Activated CD8-positive, alpha-beta T cell treated with anti-CD3 and anti-CD28 coated beads for 36 hours (primary cell): ENCODE measurements at places on chromosomes 11 and 22. TPM values are rescaled to one million over a fixed set of nuclear protein-coding genes. Genes with fewer than 3 reads are reported as not detected.
A peak's percentile ranks its signal among the peaks of the same experiment; 100 is the strongest.

- peak; percentile 71 for DNase-seq
These were observed 1.6 kb downstream of the C1QTNF6 start for GRCh38 chr22:37186228-37186996.

DNA sequence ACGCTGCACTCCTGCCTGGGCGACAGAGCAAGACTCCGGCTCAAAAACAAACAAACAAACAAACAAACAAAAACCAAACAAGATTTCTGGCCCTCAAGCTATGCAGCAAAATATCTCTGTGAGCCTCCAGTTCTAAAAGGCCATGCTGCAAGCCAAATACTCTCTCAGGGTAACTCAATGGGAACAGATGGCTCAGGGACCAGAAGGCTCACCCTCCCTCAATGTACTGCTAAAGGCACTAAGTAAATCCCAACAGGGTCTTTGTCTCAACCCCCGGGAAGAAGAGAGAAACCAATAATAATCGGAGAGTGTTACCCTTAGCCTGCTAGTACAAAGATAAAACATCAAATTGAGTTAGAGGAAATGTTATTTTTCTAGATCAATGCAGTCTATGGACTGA lies 119.7 kb upstream of the ZC3H12C start:
- no peak for DNase-seq

GRCh38 chr22:29002603-29003002 lies 59.0 kb downstream of the C22orf31 start:
- no peak for DNase-seq

CTSW gene
- 124 TPM for total RNA-seq

- DNase-seq = no peak
These were observed 471 bp upstream of the TMEM184B start for GRCh38 chr22:38273135-38273826.

- no peak for DNase-seq
These were observed 134.8 kb downstream of the LARGE1 start for GRCh38 chr22:33785283-33785968.

DNA sequence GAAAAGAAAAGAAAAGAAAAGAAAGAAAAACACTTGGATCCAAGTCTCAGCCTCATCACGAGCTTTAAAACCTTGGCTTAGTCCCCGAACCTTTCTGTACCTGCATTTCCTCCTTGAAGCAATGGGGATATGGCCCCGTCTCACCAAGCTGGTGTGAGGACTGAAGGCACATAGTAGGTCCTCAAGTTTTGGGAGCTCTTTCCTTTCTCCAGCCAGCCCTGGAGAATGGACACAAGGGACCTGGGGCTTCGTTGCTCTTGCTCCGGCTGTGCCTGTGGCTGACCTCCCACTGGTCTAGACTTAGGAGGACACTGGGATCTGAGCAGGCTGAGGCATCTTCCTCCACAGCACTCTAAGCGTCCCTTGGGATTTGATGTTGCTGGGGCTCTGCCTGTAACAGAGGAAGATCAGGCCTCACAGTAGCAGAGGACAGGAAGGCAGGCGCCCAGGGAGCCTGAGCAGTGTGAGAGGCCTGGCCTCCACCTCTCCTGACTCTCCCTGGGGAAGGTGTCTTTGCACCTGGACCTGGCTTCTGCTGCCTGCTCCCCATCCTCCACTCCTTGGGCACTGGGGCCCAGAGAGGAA lies 32.8 kb downstream of the KCNC1 start:
- no peak for DNase-seq

DNA sequence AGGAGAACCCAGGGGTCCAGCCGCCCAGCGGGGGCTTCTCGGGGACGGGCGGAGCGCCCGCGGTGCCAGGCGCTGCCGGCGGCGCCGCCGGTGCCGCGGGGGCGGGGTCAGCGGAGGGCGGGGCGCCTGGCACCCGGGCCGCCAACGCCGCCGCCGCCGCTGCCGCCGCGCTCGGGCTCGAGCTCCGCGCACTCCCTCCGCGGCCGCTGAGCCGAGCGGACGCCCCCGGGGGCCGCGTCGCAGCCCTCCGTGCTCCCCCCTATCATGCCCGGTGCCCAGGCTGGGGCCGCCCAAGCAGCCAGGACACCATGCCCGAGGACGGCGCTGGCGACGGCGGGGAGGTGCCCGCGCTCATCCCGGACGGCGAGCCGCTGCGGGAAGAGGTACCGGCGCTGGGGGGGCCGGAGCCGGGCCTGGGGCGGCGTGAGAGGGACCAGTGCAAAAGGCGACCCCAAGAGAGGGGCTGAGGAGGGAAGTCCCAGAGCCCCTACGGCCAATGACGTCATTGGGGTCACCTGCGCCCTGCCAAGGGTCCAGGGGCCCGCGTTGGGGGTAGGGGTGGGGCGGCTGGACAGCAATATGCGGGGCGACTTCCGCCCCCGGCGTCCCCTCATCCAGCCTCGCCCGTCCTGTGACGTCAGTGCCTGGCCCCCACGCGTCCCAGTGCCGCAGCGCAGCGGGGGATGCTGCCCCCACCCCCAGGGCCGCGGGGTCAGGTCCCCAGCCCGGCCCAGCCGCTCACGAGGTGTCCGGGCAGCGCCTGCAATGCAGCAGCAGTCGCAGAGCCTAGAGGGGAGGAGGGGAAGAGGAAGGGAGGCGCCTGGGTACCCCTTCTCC lies at the start of gene TMEM151A:
TSS of gene TMEM151A (plus strand) at position 189 of the 837 bp plus-strand sequence. CDS start at position 309, 120 bp downstream.
- no peak for DNase-seq

INS gene
- not detected for total RNA-seq

FIBIN gene
- not detected for total RNA-seq

DNA sequence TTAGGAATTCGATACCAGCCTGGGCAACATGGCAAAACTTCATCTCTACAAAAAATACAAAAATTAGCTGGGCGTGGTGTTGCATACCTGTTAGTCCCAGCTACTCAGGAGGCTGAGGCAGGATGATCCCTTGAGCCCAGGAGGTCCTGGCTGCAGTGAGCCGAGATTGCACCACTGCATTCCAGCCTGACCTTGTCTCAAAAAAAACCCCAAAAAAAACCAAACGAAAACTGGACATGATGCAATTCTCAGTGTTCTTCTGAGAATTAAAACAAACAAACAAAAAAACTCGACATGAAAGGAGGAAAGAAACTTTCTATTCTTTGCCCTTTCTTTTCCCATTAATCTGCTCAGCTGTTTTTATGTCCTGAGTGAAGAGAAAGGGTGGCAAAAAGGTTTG lies 7.4 kb downstream of the MED17 start:
- no peak for DNase-seq

OTOG gene
- total RNA-seq = not detected

DNA sequence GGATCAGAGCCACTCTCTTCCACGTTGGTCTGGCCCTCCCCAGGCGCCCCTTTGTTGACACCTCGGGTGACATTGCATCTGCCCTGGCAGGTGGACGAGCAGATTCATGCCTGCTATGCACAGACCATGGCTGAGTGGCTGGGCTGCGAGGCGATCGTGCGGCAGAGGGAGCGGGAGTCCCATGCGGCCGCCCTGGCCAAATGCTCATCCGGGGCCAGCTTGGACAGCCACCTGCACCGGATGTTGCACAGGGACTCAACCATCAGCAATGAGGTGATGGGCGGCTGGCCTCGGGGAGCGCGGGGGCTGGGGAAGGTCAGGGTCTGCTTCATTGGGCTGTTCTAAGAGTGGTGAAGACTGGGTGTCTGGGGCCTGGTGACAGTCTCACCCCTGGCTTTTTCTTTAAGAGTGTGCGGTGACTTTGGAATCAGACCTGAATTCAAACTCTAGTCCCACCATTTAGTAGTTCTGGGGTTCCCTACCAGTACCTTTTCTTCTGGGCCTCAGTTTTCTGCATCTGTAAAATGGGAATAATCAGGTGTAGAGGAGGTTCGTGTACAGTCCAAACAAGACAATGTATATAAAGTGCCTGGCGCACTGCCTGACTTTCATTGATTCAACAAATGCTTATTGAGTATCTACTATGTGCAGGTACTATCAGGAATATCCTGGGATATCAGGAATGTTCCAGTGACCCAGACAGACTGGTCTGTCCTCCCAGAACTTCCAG lies 53.0 kb downstream of the LHFPL7 start:
- DNase-seq = no peak

DNA sequence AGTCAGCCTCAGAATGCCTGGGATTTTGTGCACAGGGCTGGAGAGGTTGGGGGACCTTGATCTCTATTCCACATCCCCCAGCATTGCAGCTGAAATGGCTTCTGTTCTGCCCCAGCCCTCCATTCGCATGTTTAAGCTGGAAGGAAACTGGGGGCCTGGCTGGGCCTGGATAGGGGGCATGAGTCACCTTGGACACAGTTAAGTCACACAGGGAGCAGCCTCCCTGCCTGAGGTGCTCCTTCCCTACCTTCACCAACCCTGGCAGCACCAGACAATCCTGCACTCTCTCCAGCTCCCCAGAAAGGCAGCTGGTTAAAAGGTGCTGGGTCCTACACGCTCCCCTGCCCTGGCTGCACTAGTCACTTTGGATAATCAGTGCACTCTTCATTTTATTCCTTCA lies 763 bp downstream of the SMIM45 start:
- no peak for DNase-seq

GRCh38 chr11:17392872-17393271 lies 4.4 kb upstream of the KCNJ11 start:
- no peak for DNase-seq

NRXN2 gene
- 0.07 TPM for total RNA-seq

- no peak for DNase-seq
These were observed 384.8 kb downstream of the MN1 start for GRCh38 chr22:27416511-27417420.

DNA sequence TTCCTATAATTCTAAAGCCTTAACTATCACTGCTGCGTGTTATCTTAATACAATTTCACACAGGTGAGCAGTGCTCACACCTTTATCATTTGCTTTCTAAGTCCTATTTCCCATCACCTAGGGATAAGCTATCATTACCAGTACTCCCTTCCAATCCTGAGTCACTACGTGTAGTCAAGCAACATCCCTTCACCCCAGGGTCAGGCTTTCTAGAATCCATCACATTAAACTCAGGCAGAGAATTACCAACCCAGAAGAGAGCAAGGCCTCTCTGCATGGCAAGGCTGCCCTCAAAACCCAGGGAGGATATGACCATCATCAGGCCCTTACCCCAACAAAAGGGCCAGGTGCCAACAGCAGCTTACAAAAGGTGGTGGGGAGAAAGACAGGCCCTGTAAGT lies 9.8 kb downstream of the PACSIN2 start:
- DNase-seq = no peak

- DNase-seq = no peak
These were observed 39.6 kb downstream of the GRAMD4 start for GRCh38 chr22:46659791-46660186.

DNA sequence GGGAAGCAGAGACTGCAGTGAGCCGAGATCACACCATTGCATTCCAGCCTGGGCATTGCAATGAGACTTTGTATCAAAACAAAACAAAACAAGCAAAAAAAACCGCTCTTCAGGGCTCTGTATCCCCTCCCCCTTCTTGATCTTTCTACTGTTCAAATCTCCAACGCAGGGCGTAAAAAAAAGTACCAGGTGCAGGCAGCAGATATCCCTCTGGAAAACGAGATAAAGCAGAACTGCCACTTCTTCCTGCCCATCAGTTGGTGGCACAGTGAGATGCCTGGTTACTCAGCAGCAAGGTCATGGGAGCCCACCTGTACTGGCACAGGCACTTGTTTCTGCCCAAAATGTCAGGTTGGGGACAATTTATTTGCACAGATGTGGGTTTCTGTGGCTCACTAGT lies 11.2 kb downstream of the CCS start:
- no peak for DNase-seq

- DNase-seq = no peak
These were observed 162.7 kb downstream of the MAML2 start for GRCh38 chr11:96180341-96180740.

DNA sequence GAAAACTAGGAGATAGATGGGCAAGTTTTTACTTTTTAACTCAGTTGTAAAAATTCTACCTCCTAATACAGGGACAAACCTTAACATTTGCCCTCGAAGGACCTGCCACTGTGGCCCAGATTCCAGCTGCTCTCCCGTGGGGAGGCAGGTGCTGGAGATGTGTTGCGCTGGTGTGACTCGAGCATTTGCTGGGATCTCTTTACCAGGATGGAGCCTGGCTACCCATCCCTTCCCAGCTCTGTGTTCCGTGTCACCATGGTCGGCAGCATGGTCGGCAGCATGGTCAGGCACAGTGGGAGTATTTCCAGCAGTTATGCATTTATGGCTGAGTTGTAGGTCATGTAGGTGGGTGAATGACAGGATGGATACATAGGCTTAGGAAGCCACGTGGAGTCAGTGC lies 41.1 kb downstream of the OTOG start:
- no peak for DNase-seq

CASP1 gene
- 32.4 TPM for total RNA-seq

DNA sequence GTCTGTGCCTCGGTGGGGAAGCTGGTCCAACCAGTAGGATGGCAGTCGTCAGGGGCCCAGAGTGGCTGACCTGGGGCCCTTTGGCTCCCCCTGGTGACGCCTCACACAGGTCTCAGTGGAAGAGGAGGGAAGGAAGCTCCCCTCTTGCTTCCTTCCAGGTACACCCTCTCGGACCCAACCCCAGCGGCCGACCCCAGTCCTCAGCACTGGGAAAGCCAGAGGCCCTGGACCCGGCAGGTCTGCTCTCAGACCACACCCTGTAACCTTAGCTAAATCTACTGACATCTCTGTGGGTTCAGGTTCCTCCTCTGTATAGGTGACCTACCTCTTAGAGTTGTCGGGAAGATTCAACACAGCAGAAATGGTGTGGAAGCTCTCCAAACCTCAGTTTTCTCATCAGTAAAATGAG lies 3.4 kb upstream of the SCUBE1 start:
- peak; percentile 80 for DNase-seq

- DNase-seq = no peak
These were observed 31.6 kb upstream of the CARS1 start for GRCh38 chr11:3088806-3089205.

PAX6 gene
- total RNA-seq = not detected

CDC45 gene
- 109 TPM for total RNA-seq

DNA sequence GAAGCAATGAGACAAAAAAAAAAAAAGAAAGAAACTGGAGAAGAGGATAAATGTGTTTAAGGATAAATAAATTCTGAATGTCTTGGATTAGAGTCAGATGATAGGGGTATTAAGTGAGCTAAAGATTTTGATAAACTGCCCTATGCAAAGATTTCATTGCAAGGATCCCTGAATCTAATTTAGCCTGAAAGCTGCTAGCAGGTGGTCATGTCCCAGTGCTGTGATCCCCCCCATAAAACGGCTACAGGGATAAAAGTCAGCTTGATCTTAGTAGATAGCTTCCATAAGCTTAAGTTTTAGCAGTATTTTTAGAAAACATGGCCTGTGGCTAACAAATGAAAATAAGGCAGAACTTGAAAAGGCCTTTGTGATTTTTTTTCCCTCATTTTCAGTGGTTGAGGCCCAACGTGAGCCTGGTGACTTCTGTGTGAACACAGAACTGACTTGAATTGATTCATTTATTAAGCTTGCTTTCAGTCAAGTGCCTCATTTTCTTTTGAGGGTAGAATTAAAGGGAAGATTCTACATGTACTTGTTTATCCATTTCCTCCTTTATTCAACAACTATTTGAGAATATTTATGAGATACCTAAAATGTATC lies 44.5 kb downstream of the CD44 start:
- DNase-seq = no peak
